Neural crest cell (in vitro differentiated cells): ENCODE measurements at places on chromosomes 16 and 17. TPM values are rescaled to one million over a fixed set of nuclear protein-coding genes. Genes with fewer than 3 reads are reported as not detected.
A peak's percentile ranks its signal among the peaks of the same experiment; 100 is the strongest.

GRCh38 chr16:21301895-21302291 is 23.8 kb upstream of the CRYM start:
- H3K27me3 ChIP-seq = peaks cover 88% of the 10 kb centered on the region
- H3K4me1 ChIP-seq = peaks cover 14% of the 10 kb centered on the region
- no peaks in the 10 kb centered on the region for H3K36me3 ChIP-seq
- H3K27ac ChIP-seq = no peak overlapping the region
- DNase-seq = no peak
- H3K4me3 ChIP-seq = peak overlapping the region; percentile 76

- no peaks in the 10 kb centered on the region for H3K27me3 ChIP-seq
- no peaks in the 10 kb centered on the region for H3K4me1 ChIP-seq
- no peaks in the 10 kb centered on the region for H3K36me3 ChIP-seq
- no peak overlapping the region for H3K4me3 ChIP-seq
- no peak for DNase-seq
These were observed 11.4 kb downstream of the CDR2L start for GRCh38 chr17:74998783-74999182.

DNA sequence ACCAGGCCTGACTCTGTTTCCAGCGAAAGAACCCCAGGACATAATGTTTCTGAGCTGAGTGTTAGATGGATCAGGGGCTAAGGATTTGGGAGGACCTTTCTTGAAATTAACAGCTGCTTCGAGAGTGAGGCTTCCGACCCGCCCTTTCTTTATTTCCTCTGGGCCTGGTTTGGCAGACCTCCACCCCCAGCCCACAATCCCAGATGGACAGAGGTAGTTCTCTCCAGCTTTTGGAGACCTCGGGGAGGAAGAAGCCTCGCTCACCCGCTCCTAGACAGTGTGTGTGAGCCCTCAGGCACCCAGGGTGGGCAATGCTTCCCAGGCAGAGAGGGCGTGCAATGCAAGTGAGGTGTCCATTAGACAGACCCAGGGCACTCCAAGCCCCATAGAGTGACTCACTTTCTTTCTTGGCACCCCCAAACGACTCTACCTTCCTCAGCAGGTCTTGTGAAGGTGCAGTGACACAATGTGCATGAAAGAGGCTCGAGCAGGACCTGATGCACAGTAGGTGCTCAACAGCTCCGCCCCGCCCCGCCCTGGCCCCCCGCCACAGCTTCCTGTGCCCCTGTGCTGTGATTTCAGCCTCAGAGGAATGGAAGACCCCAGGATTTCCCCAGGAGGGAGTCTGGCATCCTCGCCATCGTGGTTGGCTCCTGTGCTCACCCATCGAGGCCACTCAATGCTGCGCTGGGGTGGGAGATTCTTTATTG is 50.7 kb upstream of the TOB1 start:
- DNase-seq = no peak
- H3K27ac ChIP-seq = peak overlapping the region; percentile 27
- H3K27me3 ChIP-seq = no peaks in the 10 kb centered on the region
- peaks cover 43% of the 10 kb centered on the region for H3K4me1 ChIP-seq
- no peaks in the 10 kb centered on the region for H3K36me3 ChIP-seq

CSH2 gene
- total RNA-seq = not detected in 2 replicates

DNA sequence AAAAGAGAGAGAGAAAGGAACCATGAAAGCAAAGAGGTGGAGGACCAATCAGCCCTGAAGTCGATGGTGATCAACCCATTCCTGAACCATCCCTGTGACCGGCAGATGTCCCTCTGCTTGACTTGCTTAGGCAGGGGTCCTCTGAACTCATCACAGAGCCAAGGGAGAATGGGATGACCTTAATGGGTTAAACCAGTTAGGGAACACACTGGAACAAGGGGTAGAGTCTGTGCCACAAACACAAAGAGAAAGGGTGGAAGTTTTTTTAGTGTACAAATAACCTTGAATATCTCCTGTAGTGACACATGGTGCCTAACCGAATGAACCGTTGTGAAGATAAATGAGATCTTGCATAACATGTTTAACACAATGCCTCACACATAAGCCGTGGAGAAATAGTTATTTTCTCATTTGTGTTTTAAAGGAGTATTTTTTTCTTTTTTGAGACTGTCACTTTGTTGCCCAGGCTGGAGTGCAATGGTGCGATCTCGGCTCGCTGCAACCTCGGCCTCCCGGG is 11.2 kb downstream of the NAA60 start:
- no peaks in the 10 kb centered on the region for H3K27me3 ChIP-seq
- H3K4me1 ChIP-seq = peaks cover 24% of the 10 kb centered on the region
- H3K36me3 ChIP-seq = peaks cover 2% of the 10 kb centered on the region
- DNase-seq = no peak

GPR179 gene
- total RNA-seq = 0.07 and 0.20 TPM in 2 replicates

DNA sequence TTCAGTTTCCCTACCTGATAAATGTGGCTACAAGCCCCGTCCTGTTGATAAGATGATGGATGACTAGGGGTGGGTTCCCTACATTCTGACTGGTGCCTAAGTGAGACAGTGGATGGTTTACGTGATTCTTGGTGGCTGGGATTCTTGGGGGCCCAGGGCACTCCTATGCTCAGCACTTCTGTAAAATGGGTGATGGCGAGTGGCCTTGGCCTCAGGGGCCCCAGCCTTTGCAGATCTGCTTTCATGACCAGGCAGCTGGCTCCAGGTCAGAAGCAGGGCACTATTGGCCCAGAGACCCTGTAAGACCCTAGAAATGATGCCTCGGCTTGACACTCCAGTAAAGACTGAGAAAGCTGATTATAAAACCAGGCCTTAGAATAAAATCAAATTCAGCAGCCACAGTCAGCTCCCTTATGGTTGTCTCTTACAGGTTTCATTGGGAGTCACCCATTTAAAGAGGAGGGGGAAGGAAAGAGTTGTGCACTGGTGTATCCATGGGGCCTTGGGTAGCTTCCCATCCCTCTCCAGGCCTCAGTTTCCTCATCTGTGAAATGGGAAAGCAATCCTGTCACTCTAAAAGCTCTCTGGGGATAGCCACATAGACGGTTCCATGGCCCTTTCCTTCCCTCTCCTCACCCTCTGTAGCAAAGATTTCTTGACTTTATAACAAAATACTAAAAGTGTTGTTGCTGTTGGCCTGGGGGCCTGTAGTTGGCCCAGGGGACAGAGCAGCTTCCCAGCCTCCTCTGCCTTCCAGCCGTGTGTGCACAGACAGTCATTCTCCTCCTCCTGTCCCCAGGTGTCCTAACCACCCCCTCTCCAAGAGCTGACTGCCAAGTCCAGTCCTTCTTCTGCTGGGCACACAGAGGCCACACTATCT is 1.2 kb downstream of the SNX20 start:
- H3K27me3 ChIP-seq = no peaks in the 10 kb centered on the region
- H3K4me3 ChIP-seq = no peak overlapping the region
- no peaks in the 10 kb centered on the region for H3K36me3 ChIP-seq
- H3K4me1 ChIP-seq = no peaks in the 10 kb centered on the region
- H3K27ac ChIP-seq = peak overlapping the region; percentile 23
- no peak for DNase-seq

GRCh38 chr17:30086896-30087295 is 29.7 kb upstream of the NSRP1 start:
- H3K27me3 ChIP-seq = peaks cover 7% of the 10 kb centered on the region
- H3K27ac ChIP-seq = no peak overlapping the region
- no peak overlapping the region for H3K4me3 ChIP-seq
- no peaks in the 10 kb centered on the region for H3K36me3 ChIP-seq
- DNase-seq = no peak

- no peak overlapping the region for H3K27ac ChIP-seq
- DNase-seq = no peak
- H3K36me3 ChIP-seq = no peaks in the 10 kb centered on the region
- no peak overlapping the region for H3K4me3 ChIP-seq
These were observed 9.4 kb upstream of the SOX9 start for GRCh38 chr17:72111336-72111923.

TEKT5 gene
- total RNA-seq = 0.25 and 0.68 TPM in 2 replicates

DNA sequence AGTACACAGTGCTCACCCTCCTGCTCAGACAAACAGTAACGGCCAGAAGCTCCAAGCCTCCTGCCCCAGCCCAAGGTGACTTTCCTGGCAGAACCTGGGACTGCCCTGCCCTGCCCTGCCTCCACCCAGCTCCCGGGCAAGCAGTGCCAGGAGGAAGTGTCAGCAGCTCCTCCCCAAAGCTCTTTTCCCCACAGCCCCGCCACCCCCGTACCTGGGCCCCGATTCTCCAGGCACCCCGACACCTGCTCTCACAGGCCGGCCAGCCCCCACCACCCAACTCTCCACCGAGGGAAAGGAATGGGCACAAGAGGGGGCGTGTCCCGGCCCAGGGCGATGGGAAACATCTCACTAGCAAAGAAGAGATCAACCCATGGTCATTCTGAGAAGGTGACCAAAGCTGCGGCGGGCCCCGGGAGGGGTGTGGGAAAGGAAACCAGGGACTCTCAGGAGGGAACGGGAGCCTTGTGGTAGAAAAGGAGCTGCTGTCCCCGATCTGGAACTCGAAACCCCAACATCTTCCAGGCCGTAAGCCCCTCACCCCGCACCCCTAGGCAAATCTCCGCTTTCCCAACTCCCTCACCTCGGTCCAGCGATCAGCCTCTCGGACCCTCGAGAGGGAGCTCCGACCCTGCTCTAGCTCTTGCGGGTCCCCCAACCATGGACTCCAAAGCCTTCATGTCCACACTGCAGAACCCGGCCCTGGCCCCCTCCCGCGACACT is 1.2 kb downstream of the BCAR1 start:
- no peaks in the 10 kb centered on the region for H3K36me3 ChIP-seq
- H3K27me3 ChIP-seq = peaks cover 7% of the 10 kb centered on the region
- no peak overlapping the region for H3K27ac ChIP-seq
- H3K4me1 ChIP-seq = peaks cover 61% of the 10 kb centered on the region

DNA sequence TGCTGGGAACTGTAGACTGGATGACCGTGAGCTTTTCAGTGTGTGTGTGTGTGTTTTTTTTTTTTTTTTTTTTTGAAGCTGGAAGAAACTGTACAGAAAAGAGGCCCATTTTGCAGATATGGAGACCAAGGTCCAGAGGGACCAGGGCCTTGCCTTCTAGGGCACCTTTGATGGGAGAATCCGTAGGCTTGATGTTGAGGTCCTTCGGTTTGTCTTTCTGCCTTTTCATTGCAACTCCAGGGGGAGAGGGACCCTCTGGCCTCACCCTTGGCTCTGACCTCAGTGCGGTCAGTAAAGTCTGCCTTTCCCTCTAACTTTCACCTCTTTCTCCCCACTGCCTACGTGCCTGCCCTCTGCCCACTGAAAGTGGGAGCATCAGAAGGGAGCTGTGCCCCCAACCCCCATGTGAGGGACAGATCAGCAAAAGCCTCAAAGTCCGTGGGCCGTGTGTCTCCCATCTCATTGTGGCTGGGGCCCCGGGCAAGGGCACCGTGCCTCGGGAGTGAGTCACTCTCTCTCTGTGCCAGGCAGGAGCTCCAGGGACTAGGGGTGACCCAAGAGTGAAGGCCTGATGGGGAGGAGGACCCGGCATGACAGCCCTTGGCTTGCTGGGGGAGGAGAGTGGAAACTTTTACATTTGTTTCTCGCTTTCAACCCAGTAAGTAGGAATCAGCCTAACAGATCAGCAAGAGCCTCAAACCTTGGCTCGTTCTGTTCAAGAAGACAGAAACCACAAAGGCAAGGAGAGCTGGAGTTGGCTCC is 123.6 kb downstream of the CMIP start:
- no peak overlapping the region for H3K4me3 ChIP-seq
- H3K27me3 ChIP-seq = no peaks in the 10 kb centered on the region
- peaks cover 22% of the 10 kb centered on the region for H3K4me1 ChIP-seq
- no peaks in the 10 kb centered on the region for H3K36me3 ChIP-seq

- H3K27ac ChIP-seq = no peak overlapping the region
- no peak for DNase-seq
- peaks cover 50% of the 10 kb centered on the region for H3K27me3 ChIP-seq
- peak overlapping the region; percentile 83 for H3K4me3 ChIP-seq
- H3K36me3 ChIP-seq = no peaks in the 10 kb centered on the region
These were observed 1.1 kb downstream of the SOCS3 start for GRCh38 chr17:78358538-78359320.

ENDOV gene
- total RNA-seq = 34.9 and 38.0 TPM in 2 replicates

GRCh38 chr16:67024384-67025209 is 4.4 kb upstream of the CBFB start:
- H3K27me3 ChIP-seq = no peaks in the 10 kb centered on the region
- H3K27ac ChIP-seq = no peak overlapping the region
- no peaks in the 10 kb centered on the region for H3K36me3 ChIP-seq
- no peak for DNase-seq
- peaks cover 15% of the 10 kb centered on the region for H3K4me1 ChIP-seq

ALOX12 gene
- 0.16 TPM in 1 of 2 replicates, not detected in the other for total RNA-seq

GRCh38 chr16:2250652-2251295 is 613 bp downstream of the ECI1 start:
- H3K4me1 ChIP-seq = peaks cover 11% of the 10 kb centered on the region
- no peak for DNase-seq
- H3K27me3 ChIP-seq = no peaks in the 10 kb centered on the region
- peak overlapping the region; percentile 91 for H3K4me3 ChIP-seq
- peaks cover 13% of the 10 kb centered on the region for H3K36me3 ChIP-seq
- no peak overlapping the region for H3K27ac ChIP-seq

DNA sequence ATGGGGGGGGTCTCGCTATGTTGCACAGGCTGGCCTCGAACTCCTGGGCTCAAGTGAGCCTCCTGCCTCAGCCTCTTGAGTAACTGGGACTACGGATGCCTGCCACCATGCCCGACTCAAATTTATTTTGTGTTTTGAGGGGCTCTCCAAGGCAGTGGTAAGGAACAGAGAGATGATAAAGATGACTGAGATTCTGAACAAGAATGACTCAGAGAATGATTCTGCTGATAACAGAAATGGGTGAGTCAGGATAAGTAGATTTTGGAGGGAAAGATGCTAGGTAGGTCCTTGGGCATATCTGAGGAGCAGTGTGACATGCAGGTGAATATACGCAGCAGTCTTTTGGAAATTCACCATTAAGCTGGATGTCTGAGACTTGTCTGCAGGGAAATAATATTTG is 2.6 kb downstream of the TMEM220 start:
- H3K27me3 ChIP-seq = no peaks in the 10 kb centered on the region
- peak overlapping the region; percentile 61 for H3K4me3 ChIP-seq
- no peaks in the 10 kb centered on the region for H3K36me3 ChIP-seq
- no peak for DNase-seq

DNA sequence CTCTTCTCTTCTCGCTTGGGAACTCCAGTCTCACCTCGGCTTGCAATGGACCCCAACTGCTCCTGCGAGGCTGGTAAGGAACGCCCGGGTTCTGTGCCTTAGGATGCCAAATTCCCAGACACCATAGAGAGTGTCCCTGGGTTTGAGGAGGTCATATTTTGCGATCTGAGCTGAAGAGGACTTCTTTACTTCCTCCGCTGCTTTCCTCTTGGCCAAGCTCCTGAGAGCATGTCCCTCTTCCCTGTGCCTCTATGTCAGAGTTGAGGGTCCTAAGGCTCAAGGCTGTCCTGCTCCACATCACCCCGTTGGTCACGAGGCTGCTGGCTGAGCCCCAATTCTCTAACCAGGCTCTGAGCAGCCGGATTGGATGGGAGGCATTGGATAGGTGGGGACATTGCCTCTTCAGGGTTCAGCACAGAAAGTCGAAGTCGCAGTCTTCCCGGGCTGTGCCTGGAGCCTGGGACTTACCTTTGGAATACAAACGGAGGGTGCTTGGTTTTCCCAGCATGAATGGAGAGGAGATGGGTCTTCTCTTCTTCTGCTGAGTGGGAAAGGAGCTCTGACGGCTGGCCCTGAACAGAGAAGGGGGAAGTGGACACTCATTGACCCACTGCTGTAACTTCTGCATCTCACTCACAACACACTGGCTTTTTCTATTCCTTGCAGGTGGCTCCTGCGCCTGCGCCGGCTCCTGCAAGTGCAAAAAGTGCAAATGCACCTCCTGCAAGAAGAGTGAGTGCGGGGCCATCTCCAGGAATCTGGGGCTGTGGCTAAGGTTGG is 416 bp downstream of the MT1H start:
- no peak overlapping the region for H3K4me3 ChIP-seq
- peaks cover 99% of the 10 kb centered on the region for H3K27me3 ChIP-seq
- H3K27ac ChIP-seq = no peak overlapping the region
- DNase-seq = no peak
- H3K36me3 ChIP-seq = no peaks in the 10 kb centered on the region

PPL gene
- 0.16 and 0.26 TPM in 2 replicates for total RNA-seq
